ENCODE measurements at places on chromosomes 3 and 15.

DNA sequence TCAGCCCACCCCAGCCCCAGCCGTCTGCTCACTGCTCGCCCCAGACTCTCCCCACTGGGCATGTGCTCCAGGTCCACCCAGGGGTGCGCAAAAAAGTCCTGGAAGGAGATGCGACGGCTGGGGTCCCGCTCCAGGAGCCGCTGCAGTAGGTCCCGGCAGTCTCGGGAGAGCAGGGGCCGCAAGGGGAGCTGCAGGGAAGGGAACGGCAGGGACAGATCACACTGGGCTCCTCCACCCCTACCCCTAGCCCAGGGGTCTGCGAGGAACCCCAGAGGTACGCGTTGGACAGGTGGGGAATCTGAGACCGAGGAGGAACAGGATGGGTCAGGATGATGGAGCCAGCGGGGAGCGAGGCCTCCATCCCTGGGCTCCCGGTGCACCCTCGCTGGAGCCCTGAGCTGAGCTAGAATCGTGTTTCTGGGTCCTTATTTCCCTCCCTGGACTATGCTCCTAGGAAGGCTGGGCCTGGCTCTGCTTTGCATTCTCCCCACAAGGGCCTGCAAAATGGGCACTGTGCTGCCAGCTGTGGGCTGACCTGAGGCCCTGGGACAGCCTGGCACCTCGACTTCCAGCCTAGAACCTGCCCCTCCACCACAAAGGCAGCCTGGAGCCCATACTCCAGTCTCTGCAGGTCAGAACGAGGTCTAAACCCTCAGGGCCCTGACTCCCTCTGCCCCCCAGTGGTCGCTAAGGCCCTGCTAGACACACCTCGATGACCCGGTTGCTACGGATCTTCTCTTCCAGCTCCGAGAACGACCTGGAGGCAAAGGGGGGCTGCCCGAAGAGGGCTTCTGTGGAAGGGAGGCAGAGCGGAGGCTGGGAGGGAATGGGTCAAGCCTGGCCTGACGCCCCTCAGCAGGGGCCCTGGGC, 3.2 kb downstream of the ULK3 start:
- DNase-seq: no peak

GRCh38 chr3:152910211-152910610, 75.3 kb downstream of the P2RY1 start:
- DNase-seq: no peak

- no peak for DNase-seq
Measured at GRCh38 chr3:88997260-88997659, 110.2 kb upstream of the EPHA3 start.

DNA sequence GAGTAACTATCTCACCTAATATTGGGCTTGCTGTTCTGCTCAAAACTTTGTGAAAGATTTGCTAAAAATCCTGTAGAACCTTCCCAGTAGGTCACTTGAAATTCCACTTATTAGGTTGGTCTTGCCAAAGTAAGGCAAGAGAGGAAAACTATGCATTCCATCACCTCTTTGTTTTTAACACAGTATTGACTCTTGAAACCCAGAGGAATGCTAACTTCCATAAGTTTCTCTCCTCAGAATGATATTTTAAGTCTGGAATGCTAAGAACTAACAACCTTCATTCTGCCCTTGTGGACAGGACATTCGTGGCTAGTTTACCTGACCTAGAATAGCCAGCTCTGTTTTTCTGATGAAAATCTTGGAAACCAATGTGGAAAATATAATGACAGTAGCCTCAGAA, 154.5 kb downstream of the TMCO5A start:
- no peak for DNase-seq

GRCh38 chr3:184485241-184485640, 76.3 kb upstream of the EPHB3 start:
- no peak for DNase-seq

- DNase-seq: no peak
Measured at GRCh38 chr3:118089563-118089962, 945.1 kb downstream of the IGSF11 start.

DNA sequence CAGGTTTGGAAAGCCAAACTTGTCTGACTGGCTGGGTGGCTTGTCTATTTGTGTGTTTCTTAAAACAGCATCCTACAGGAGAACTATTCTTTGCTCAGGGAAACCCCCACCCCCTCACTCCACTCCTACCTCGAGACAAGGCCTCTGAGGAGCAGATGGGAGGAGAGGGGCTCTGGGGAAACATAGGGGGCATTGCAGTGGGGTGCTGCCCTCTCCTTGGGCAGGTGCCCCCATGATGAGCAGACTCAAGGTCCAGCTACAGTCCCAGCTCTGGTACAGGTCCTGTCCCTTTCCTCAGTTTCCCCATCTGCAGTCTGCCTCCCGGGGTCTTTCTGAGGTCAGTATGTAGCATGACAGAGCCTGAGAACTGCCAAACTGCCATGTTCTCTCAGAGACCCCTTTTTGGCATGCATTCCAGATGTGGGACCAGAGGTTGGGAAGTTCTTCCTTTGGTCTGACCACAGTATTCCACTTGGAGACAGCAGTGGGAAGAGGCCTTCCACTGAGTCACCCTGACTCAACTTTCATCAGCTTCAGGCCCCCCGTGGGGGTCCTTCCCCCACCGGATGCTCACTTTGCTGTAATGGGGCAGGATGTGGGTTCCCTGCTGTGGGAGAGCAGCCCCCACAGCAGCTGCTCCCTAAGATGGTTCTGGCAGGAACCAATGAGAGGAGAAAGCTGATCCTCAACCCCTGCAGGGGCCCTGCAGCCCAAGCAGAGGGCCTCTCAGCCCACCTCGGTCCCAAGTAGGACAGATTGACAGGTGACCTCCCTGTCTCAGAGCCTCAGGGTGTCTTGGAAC, 32.3 kb upstream of the CYP11A1 start:
- no peak for DNase-seq

- no peak for DNase-seq
Measured at GRCh38 chr3:47705391-47705790, 76.3 kb downstream of the SMARCC1 start.

GRCh38 chr3:189758186-189758585, 127.0 kb downstream of the TP63 start:
- DNase-seq: no peak

- DNase-seq: no peak
Measured at GRCh38 chr3:153130312-153130977, 31.6 kb upstream of the RAP2B start.

- DNase-seq: no peak
Measured at GRCh38 chr3:105806359-105806758, 62.5 kb downstream of the CBLB start.

GRCh38 chr3:88219138-88219792, 69.5 kb downstream of the C3orf38 start:
- DNase-seq: no peak

DNA sequence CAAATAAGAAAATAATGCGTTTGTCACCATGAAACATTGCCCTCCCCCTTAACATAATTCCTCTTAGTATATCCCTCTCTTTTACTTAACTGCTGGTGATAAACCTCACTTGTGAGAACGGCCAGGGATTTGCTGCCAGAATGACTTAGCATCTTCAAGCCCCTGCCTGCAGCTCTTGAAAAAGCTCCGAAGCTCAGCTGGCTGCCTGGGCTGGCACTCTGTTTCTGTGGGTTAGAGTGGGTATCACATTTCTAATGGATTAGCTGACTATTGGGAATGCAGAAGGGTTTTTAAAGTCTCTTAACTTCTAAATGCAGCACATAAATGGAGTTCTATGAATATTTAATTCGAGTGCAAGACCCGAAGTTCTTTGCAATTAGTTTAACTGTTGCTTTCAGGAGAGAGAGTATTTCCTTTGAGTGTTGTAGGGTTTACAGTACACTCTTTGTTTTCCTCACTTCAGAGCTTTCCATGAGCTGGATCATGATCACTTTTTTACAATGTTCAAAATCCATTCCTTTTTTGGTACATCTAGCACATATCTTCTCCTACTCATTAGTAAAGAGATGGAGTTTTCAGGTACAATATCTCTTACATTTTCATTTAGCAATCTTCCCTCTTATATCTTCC, 124.7 kb upstream of the RBMS3 start:
- DNase-seq: no peak

DNA sequence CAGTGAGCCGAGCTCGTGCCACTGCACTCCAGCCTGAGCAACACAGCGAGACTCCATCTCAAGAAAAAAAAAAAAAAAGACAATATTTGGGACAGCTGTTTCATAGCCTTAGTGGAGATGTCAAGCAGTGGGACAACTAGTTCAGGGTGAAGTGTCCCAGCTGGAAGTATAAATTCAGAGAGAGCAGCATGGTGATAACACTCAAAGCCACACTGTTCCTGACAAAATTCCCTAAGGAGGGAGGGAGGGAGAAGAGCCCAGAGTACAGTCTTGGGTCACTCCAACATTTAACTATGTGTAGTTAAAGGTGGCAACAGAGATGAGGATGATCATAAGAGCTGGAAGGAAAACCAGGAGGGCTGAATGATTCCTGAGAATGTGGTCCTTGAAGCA, 21.1 kb upstream of the IP6K2 start:
- no peak for DNase-seq

DNA sequence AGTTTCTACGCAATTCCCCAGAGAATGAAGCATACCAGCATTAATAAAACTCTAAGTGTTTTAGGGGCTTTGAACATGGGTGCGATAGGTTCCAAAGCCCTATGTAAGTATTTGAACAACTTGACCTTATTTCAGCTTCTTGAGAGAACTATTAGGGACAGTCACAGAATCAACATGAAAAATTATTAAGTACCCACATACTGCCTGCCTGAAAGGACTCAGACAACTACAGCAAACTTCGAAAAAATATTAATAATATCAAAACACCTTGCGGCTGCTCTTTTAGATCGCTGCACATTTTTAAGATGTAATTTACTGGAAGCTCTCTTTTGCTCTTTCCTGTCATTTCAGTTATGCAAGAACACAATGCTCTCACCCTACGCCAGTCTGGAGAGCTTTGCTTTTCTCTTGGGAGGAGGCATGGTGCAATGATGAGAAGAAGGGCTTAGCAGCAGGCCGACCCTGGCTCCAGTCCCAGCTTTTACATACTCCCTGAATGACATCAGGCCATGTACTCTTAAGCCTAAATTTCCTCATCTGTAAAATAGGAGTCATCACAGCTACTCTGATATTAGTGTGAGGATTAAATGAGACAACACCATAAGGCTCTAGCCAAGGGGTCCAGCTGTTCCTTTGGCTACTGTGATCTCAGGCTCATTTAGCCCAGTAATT, 640.7 kb downstream of the FHIT start:
- no peak for DNase-seq

DNA sequence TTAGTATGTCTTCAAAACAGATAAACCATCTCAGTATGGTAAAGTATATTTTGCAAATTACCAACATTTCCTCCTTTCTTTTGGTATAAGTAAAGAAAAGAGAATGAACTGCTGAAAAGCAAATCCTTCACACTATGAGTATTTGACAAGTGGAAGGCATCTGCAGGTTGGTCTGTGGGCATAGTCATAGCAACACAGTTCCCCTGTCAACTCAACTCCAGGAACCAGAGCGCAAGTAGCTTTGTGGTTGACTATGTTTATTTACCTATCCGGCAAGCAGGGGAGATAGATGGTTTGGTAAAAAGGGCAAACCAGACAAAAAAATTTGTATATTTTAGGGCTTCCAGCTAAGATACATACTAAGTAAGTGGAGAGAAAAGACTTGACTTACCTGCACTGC, 88.3 kb upstream of the PPIB start:
- no peak for DNase-seq

DNA sequence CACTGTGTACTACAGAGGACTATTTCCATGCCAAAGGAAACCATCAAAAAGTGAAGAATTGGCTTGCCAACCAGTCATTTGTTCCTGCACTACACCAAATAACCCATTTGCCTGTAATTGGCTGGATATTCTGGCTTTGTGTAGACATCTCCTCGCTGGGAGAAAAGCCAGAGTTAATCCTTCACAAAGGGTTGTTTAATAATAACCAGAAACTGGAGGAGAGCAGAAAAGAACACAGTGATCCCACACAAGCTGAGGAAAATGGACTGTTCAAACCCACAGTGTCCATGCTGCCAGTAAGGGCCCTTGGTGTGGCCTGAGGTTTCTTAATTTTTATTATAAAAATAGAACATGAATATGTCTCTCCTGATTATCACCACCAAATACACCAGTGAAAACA, 294.0 kb downstream of the RORA start:
- DNase-seq: no peak

GRCh38 chr3:66298591-66298990, 77.8 kb downstream of the SLC25A26 start:
- DNase-seq: no peak

DNA sequence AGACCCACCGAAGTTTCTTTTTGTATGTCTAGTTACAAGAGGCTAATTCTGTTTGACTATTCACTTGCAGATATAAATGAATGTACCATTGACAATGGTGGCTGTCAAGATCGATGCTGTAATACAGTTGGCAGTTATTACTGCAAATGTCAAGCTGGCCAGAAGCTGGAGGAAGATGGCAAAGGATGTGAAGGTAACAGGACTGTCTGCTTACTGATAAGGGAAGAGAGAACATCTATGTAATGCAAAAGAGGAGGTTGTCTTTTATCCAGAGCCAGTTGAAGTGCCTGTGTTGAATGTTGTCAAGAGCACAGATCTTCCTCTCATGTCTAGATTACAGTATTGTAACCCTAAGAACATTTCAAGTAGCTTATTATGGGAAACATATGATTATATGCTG, 549.5 kb upstream of the GOLIM4 start:
- no peak for DNase-seq

DNA sequence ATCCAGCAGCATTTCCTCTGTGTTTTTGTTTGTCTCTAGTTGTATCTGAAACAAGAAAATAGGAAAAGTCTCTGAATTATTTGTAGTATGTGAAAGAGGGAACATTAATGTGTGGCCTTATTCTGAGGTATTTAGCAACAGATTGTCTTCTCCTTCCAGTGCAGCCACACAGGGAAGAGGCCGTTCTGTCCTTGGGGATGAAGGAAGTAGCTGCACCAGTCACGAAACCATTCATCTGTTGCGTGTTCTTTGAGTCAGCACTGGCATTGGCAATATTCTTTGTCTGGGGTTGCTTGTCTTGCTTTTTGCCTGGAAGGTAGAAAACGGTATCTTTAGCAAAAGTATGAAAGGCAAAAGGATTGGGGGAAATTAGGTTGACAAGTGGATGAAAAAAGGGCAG, 91.6 kb downstream of the CDIN1 start:
- DNase-seq: no peak

DNA sequence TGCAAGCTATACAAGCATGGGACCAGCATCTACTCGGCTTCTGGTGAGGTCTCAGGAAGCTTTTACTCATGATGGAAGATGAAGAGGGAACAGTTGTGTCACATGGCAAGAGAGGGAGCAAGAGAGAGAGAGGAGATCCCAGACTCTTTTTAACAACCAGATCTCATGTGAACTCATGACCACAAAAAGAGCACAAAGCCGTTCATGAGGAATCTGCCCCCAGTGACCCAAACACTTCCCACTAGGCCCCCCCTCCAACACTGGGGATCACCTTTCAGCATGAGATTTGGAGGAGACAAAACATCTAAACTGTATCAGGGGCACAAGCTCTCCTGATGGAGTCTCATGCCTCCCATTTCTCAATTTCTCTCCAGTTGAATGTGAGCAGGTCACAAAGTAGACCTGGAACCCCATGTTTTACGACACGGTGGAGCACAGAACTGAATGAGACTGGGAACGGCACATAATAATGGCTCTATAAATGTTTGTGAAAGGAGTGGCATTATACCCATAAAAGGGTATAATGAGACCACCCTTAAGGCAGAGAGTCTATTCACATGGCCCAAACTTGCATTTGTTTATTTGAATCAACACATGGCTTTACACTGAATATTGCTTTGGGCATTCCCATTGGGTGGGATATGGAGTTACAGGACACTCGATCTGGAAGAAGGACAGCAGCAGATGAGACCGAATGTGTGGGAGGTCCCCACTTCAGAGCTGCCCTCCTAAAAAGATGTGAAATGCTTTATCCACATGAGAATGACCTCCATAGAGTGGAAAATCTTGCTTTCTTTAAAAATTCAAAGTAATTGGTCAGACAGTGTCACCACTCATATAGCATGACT, 38.8 kb downstream of the IL16 start:
- no peak for DNase-seq
